Panc1 (cell line): ENCODE measurements at places on chromosomes 3 and 15. TPM values are rescaled to one million over a fixed set of nuclear protein-coding genes. Genes with fewer than 3 reads are reported as not detected.

Gene A4GNT
- not detected for total RNA-seq

DNA sequence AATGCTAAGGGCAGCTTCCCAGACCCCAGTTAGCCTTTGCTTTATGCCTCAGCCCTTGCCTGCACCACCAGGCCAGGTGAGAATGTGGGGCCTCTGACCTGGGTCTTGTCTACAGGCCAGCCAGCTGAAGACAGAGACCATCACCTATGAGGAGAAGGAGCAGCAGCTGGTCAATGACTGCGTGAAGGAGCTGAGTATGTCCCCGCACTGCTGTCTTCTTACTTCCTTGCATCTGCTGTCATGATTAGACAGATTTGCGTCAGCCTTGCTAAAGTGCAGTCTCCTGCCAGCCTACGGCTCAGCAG, 74.6 kb downstream of the CCK start:
- H3K4me3 ChIP-seq: no peak overlapping the region
- H3K4me1 ChIP-seq: no peaks in the 10 kb centered on the region
- no peaks in the 10 kb centered on the region for H3K27me3 ChIP-seq
- no peak overlapping the region for H3K27ac ChIP-seq

Gene GASK1A
- total RNA-seq: not detected

- H3K27me3 ChIP-seq: no peaks in the 10 kb centered on the region
- H3K27ac ChIP-seq: no peak overlapping the region
- H3K36me3 ChIP-seq: no peaks in the 10 kb centered on the region; the same call in 1 of the 2 replicates
Observed at GRCh38 chr3:39141171-39141995, 12.0 kb downstream of the CSRNP1 start.

DNA sequence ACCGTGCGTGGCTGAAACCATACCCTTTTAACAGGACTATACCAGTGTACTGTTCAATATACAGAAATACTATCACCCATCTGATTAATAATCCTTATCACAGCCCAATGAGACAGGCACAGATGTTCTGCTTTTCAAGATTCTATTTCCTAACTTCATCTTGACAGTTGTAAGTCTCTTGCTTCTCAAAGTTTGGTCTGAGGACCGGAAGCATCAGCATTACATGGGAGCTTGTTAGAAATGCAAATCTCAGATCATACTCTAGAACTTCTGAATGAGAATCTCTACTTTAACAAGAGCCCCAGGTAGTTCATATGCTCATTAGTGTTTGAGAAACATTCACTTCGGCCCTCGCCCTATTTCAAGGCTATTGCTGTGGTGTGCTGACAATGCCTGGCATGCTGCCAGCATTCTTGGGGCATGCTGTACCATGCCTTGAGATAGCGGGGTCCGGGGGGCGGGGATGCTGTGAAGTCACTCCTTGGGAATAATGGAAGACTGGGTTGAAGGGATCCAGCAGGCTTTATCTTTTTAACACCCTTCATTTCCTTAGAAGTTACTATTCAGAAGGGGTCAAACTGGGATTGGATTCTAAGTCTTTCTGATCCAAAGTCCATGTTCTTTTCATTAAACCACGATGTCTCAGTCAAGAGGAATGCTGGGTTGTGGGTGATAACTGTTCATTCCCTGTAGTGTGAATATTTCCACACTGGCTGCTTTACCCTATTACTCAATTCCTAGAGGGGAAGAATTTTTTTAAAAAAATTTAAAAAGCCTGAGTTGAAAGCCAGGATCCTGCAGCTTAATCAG, 194.7 kb downstream of the LPP start:
- H3K4me1 ChIP-seq: no peaks in the 10 kb centered on the region
- no peak for DNase-seq
- no peak overlapping the region for H3K27ac ChIP-seq
- H3K27me3 ChIP-seq: no peaks in the 10 kb centered on the region
- H3K4me3 ChIP-seq: no peak overlapping the region

DNA sequence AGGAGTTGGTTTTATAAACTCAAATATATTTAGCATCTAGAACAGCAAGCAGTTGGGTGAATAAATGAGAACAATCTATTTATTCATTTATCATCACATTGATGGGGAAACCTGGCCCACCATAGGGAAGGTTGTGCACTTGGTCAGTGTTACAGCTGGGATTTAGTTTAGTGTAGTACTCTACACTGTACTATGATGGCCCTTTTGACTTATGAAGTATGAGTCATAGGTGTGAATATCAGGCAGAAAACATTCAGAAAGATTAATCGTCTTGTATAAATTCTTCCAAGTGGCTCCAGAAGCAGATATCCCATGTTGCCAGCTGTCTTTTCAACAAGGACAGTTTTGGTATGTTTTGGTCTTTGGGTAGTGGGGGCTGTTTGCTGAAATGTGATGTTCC, 38.0 kb downstream of the BBS4 start:
- no peak overlapping the region for H3K27ac ChIP-seq
- H3K4me3 ChIP-seq: no peak overlapping the region
- DNase-seq: no peak
- no peaks in the 10 kb centered on the region for H3K27me3 ChIP-seq

DNA sequence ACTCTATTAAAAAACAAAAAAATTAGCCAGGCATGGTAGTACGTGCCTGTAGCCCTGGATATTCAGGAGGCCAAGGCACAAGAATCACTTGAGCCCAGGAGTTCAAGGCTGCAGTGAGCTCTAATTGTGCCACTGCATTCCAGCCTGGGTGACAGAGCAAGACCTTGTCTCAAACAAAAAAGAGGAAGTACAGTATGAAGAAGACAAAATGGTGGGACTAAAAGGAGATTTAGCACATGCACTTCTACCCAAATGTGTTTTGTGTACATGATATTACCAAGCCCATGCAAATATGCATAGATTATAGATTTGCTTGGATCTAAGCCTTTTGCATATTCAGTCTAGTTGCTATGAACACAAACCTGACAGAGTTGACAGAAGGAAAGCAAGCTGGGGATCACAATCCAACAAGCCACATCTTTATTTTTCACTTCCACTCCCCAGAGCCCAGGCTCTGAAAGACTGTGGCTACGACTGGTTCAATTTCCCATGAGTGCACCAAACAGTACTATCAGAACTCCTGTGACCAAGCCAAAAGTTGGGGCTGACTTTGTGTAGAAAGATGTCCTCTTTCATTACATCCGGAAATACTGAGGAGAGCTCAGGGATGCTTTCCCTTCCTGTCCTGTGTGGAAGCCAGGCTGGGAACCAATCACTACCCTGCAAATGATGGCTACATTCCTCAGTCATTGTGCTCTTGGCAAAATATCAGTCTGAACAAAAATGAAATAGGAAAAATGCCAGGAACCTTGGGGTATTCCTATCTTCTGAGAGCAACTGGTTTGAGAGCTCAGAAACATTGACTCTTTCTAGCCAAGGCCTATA, 49.4 kb downstream of the TGM4 start:
- H3K36me3 ChIP-seq: no peaks in the 10 kb centered on the region
- no peak overlapping the region for H3K4me3 ChIP-seq

Gene RPL29
- total RNA-seq: 696 TPM

DNA sequence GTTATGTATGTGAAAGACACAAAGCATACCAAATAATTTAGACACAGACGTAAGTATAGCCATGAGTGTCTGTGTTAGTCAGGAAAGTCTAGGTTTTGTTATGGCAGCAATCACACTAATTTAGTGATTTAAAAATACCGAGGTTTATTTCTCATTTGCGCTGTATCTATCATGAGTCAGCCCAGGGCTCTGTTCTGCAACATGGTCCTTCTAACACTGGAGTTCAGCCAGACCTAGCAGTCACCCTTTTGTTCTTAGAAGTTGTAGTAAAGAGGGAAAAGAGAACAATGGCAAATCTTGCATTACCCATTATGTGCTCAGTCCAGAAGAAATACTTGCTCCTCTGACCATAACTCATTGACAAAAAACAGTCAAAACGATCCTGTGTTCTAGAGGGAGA, 311.5 kb downstream of the NLGN1 start:
- no peaks in the 10 kb centered on the region for H3K27me3 ChIP-seq
- H3K27ac ChIP-seq: no peak overlapping the region

DNA sequence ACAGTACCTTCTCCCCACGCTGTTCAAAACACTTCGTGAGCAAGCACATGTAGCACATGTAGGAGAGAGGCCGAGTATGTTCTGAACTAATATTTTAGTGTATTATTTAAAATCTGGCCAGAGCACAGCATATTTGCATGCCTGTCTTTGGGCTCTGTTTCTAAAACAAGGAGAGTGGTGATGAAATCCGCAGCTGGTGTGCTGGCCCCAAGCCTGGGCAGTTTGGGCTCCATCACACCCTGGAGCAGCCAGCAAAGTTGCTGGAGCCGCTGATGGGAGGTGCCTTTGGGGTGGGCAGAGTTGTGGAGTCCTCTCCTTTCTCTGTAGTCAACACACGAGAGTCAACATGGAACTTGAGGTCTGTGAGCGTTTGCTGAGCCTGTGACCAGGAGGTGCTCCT, 116.6 kb downstream of the SLCO3A1 start:
- H3K4me3 ChIP-seq: no peak overlapping the region
- H3K36me3 ChIP-seq: no peaks in the 10 kb centered on the region
- H3K27me3 ChIP-seq: no peaks in the 10 kb centered on the region
- no peak overlapping the region for H3K27ac ChIP-seq
- DNase-seq: no peak

DNA sequence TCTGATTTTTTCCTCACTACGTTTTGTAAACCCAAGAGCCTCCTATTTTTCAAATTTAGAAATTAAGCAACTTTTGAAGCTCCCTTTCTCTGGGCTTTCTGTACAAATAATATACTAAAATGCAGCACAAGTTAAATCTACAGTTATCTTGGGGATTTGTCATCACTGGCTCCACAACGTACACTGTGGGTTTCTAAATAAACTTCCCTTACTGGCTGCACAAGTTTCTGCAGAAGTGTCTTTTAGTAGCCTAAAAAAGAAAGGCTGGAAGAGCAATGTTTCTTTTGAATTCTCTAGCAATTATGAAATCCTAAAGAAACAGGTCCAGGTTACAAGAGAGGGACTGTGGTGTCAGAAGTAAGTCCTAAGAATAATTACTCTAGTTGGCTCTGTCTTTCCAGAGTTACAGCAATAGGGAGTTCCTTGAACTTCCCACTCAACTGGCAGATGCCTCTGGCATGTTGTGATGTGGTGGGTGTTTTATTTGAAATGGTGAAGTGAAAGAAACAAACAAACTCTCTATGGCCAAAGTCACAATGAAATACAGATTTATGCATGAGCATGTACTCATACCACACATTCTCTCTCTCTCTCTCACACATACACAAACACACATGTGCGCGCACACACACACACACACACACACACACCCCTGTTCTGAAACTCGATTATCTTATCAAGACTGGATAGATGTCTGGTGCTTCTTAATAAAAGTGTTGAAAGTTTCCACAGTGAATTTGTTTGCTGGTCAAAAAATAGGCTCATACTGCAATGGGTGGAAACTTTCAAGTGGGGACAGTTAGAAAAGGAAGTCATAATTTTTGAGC, 198.2 kb downstream of the SSR3 start:
- H3K27me3 ChIP-seq: no peaks in the 10 kb centered on the region
- no peak for DNase-seq
- H3K4me3 ChIP-seq: no peak overlapping the region
- no peaks in the 10 kb centered on the region for H3K4me1 ChIP-seq
- H3K36me3 ChIP-seq: no peaks in the 10 kb centered on the region
- no peak overlapping the region for H3K27ac ChIP-seq

GRCh38 chr3:71815340-71816067, 30.6 kb upstream of the PROK2 start:
- no peak overlapping the region for H3K27ac ChIP-seq
- H3K27me3 ChIP-seq: no peaks in the 10 kb centered on the region
- DNase-seq: no peak
- no peak overlapping the region for H3K4me3 ChIP-seq
- H3K36me3 ChIP-seq: no peaks in the 10 kb centered on the region

DNA sequence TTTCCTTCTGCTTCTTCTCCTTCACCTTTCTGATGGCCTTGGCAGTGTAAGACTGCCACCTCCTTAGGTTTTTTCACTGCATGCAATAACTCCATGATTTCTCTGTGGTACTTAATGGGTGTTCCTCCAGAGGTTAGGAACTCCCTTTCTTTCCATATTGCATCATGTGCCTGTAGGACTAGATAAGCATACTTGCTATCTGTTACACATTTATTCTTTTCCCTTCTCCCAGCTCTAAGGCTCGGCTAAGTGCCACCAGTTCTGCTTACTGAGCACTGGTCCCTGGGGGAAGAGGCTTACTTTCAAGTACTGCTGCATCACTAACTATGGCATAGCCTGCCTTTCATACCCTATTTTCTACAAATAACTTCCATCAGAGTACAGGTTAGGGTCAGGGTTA, 351.8 kb downstream of the OTOL1 start:
- no peaks in the 10 kb centered on the region for H3K4me1 ChIP-seq
- H3K27ac ChIP-seq: no peak overlapping the region
- no peaks in the 10 kb centered on the region for H3K27me3 ChIP-seq
- no peak for DNase-seq
- H3K36me3 ChIP-seq: no peaks in the 10 kb centered on the region
- H3K4me3 ChIP-seq: no peak overlapping the region

Gene ERICH6
- 0.28 TPM for total RNA-seq
